OCI-LY7 (cell line): ENCODE measurements at places on chromosomes 1 and 21. TPM values are rescaled to one million over a fixed set of nuclear protein-coding genes. Genes with fewer than 3 reads are reported as not detected.

Gene RGS8
- total RNA-seq = 0.31 and 1.2 TPM in 2 replicates

Gene PAPPA2
- total RNA-seq = not detected in 2 replicates

Gene FCN3
- total RNA-seq = not detected in 2 replicates

Gene DNASE2B
- not detected in 2 replicates for total RNA-seq

Gene TPR
- total RNA-seq = 136 and 141 TPM in 2 replicates

Gene SPSB1
- total RNA-seq = 1.1 and 1.2 TPM in 2 replicates

Gene TAGLN2
- 195 and 215 TPM in 2 replicates for total RNA-seq

Gene ACKR1
- not detected in 2 replicates for total RNA-seq

Gene FNBP1L
- 0.13 and 0.37 TPM in 2 replicates for total RNA-seq
